Stimulated activated CD8-positive, alpha-beta memory T cell treated with anti-CD3 and anti-CD28 coated beads, Interleukin-4, amount 100 ng/mL, for 4 hours (primary cell): ENCODE measurements at places on chromosomes 3 and 15.

- DNase-seq: no peak
Measured at GRCh38 chr3:4581920-4582611, 88.9 kb downstream of the ITPR1 start.

DNA sequence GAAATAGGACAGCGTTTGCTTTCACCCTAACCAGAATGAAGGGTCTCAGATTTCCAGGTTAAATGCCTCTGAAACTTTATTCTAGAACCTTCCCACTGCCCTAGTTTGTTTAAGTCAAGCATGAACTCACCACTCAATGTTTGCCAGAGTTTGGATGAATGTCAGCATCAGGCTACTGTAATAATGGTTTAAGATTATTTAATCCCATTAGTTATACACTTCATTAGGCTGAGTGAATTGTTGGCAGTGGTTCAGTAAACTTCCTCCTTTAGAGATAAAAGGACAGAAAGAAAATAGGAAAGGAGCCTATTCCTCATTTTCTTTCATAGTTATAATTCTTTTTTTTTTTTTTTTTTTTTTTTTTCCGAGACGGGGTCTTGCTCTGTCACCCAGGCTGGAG lies 401.9 kb upstream of the TPRG1 start:
- DNase-seq: no peak

DNA sequence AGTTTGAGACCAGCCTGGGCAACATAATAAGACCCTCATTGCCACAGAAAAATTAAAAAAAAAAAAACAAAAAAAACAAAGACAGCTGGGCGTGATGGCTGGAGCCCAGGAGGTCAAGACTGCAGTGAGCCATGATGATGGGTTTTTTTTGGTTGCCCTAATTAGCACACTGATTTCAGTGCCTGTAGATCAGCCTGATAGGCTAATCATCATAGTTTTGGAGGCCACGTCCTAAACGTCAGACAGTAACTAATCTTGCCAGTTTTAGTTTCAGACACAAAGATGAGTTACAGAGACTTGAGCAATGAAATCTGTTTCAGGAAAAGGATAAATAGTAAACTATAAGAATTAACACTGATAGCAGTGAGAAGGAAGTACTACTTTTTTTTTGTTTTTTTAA lies 55.4 kb downstream of the LRCH3 start:
- DNase-seq: no peak

DNA sequence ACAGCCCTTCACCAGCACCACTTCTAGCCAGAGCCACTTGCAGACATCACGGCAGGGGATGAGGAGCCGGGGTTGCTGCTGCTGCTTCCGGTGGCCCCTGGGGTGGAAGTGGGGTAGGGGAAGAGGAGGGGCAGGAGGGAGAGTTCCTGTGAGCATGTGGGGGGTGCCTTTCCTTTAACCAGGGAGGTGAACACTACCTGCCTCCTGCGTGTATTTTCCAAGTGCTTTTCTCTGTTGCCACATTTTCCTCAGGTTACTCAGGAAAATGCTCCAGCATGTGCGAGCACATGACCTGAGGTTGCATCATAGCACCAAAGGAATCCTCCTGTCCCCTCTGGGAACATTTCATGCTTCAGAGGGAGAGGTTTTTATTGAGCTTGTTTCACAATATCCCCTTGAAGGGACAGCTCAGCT lies 12.2 kb upstream of the SACM1L start:
- no peak for DNase-seq

DNA sequence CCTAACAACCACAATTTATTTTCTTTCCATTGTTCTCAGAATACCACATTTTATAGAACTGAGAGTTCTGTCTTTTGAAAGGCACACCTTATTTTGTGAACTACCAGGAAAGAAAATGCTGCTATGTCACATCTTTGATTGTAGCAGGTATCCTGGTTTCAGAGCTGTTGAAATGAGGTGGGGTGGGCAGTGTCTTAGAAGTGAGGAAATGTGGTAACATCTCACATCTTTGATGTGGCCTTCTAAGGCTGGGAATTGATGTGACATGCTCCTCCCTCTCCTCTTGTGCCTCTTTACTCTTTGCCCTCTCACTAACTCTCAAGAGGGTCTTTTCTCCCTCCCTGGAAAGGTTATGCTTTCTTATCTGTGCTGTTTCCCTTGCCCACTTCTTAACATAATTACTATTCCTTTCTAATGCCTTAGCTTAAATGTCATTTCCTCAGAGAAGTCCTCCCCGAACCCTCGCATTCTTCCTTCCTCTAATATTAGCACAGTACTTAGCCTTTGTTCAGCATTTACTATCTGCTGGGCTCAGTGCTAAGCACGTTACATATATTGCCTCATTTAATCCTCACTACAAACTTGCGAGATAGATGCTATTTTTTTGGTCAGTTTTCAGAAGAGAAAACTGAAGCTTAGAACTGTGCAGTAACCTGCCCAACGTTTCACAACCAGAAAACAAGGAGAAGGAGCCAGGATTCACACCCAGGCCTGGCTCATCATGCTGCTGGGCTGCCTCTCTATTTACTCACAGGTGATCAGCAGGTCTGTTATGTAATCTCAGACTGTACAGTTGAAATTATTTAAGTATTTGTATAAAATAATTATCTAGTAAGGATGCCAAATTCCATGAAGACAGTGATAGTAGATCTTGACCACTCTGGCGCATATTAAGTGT lies 24.0 kb upstream of the SPTSSB start:
- DNase-seq: no peak

- peak; percentile 21 for DNase-seq
Measured at GRCh38 chr15:90086868-90087268, 15.4 kb downstream of the IDH2 start.

DNA sequence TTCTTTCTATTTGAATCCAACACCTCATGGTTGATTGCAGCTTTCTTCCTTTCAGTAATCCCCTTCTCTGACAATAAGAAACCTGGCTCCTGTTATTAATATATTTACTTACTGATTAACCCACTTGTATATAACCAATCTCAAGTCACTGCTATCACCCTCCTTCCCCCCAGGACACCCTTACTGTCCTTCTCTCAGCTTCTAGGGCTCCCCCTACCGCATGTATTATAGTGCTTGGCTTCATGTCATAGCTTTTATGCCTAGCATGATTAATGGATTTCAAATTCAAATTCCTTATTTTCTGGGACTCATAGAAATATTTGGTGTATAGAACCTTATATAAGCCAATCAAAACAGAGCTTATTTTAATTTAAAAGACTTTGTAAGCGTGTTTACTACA lies 75.7 kb upstream of the BNIP2 start:
- DNase-seq: no peak

GRCh38 chr3:153628591-153628990 lies 466.6 kb downstream of the RAP2B start:
- no peak for DNase-seq

DNA sequence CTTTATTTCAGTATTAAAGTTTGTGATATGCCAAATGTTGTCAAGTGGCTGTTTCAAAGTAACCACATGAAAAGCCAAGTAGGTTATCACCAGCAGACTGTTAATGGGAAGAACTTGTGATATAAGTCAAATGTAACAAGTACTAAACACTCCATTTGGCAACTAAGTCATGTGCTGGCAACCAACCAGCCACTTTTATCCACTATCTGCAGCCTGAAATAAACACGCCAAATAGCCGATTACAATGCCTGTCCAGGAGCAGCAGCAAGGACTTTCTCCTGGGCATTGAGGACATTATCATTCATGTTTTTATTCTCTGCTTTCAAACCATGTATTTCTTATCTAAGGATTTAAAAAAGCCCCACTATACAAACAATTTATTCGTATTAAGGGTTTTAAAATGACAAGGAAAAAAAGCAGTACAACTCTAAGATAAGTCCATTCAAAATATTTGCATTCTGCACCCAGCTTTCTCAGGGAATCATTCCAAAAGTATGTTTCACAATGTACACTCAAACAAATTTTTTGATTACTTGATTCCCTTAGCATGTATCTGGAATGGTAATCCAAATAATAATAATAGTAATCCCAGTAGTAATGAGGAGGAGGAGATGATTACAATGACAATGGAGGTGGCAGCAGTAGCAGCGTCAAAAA lies 448.6 kb downstream of the ERC2 start:
- no peak for DNase-seq
